ENCODE measurements at places on chromosomes 2 and 18.

DNA sequence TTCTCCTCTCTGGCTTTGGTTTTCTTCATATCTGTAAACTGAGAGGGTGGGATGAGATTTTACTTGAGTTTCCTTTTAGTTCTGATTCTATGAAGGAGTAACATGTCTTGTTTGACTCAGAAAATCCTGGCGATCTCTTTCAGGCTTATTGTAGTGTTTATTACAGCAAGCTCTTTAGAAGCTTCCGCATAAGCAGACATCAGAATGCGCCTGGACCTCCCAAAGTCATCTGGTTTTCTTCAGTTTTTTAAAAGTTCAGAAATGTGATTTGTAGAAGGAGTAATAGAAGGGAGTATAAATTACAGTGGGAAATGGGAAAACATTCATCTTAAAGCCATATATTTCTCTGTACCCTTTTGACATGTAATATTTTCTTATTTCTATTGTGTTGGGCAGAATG lies 68.4 kb downstream of the EML6 start:
- DNase-seq: no peak
- H3K27ac ChIP-seq: no peak overlapping the region
- H3K4me3 ChIP-seq: no peak overlapping the region
- H3K4me1 ChIP-seq: no peaks in the 10 kb centered on the region
- H3K27me3 ChIP-seq: no peaks in the 10 kb centered on the region

DNA sequence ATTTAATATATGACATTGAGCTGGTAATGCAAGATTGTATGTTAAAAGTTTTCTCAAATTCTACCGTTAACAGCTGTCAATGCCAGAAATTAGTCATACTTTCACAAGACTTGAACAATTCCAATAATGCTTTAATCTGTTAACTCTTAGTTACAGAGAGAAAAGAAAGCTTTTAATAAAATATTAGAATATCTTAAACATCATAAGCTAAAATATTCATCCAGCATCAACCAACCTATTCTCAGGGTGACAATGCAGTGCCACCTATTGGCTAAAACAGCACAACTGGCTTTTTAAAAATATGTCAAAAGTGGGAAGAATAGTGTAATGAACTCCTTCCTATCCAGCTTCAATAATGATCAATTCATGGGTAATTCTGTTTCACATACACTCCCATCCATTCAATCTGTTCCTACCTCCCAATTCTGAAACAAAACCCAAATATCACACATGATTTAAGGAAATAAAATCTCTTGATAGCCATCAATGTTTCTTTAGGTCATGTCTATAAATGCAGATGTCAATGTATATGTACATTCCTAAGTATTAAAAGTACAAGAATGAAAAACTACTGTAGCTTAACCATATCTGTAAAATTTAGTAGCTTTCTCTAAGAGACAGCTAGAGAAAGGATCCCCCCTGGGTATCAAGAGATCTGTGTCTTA lies 79.8 kb upstream of the CCDC141 start:
- no peak overlapping the region for H3K27ac ChIP-seq
- no peaks in the 10 kb centered on the region for H3K27me3 ChIP-seq
- H3K4me3 ChIP-seq: no peak overlapping the region
- H3K4me1 ChIP-seq: no peaks in the 10 kb centered on the region

DNA sequence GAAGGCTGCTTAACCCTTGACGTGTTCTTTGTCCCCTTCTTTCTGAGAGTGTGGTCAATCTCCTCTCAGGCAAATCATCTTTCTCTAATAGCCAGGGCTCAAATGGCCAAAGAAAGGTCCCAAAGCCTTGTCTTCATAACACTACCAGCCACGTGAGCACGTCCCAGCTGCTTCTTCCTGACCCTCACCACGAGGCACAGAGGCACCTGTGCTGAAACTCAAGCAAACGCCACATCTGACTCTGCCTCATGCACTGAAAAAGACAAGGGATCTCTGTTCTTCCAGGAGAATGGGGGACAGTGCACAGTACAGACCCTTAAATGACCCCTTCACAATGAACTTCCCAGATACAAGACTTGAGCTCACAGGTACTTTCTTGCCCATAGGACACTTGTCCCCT lies 31.8 kb downstream of the BCL11A start:
- no peaks in the 10 kb centered on the region for H3K4me1 ChIP-seq
- H3K36me3 ChIP-seq: no peaks in the 10 kb centered on the region
- no peak for DNase-seq

- H3K27ac ChIP-seq: peak overlapping the region; percentile 36
- no peak for DNase-seq
- H3K4me1 ChIP-seq: peaks cover 4% of the 10 kb centered on the region
- peaks cover 6% of the 10 kb centered on the region for H3K36me3 ChIP-seq
Observed at GRCh38 chr2:54526226-54526879, 70.2 kb downstream of the SPTBN1 start.

GRCh38 chr18:45054636-45055035 lies 373.9 kb downstream of the SETBP1 start:
- DNase-seq: no peak
- no peaks in the 10 kb centered on the region for H3K36me3 ChIP-seq
- no peaks in the 10 kb centered on the region for H3K4me1 ChIP-seq
- no peak overlapping the region for H3K4me3 ChIP-seq
- no peak overlapping the region for H3K27ac ChIP-seq

DNA sequence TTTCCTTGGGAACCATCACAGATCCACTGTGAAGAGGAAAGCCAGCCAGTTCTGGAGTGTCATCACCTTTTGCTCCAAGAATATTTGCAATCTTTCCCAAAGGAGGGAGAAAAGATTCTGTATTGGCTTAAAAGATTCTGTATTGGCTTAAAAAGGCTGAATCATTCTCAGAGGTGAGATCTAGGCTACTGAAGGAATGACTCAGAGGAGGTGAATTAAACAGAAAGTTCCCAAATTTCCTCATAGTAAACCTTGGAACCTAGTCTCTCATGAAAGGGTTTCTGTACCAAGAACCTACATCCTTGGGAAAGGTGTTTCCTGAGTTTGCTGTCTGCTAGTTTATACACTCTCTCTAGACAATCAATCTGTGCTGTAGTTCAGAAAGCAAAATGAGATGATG lies 34.1 kb upstream of the GRB14 start:
- no peak overlapping the region for H3K27ac ChIP-seq
- H3K36me3 ChIP-seq: no peaks in the 10 kb centered on the region
- no peaks in the 10 kb centered on the region for H3K27me3 ChIP-seq
- H3K4me3 ChIP-seq: no peak overlapping the region

DNA sequence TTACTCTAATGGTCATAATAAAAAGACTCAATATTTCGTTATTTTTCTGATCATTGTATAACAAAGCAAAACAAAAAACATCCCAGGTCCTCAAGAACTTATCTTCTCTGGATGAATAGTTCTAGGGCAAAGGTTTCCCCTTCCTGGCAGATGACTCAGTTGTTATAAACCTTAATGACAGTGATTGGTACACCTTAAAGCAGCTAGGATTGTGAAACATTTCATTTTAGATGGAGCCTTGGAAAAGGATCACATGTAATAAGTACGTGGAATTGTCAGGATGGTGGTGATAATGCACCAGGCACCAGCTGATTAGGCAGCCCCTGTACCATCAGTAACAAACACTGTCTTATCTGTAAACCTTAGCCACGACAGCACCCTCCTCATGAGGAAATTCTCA lies 47.2 kb downstream of the MEP1B start:
- no peak for DNase-seq
- no peaks in the 10 kb centered on the region for H3K36me3 ChIP-seq
- H3K4me1 ChIP-seq: no peaks in the 10 kb centered on the region
- H3K27ac ChIP-seq: no peak overlapping the region
- H3K4me3 ChIP-seq: no peak overlapping the region

GRCh38 chr2:181787310-181788048 lies 104.1 kb upstream of the ITPRID2 start:
- DNase-seq: no peak
- no peak overlapping the region for H3K4me3 ChIP-seq
- H3K27me3 ChIP-seq: no peaks in the 10 kb centered on the region
- H3K27ac ChIP-seq: no peak overlapping the region

DNA sequence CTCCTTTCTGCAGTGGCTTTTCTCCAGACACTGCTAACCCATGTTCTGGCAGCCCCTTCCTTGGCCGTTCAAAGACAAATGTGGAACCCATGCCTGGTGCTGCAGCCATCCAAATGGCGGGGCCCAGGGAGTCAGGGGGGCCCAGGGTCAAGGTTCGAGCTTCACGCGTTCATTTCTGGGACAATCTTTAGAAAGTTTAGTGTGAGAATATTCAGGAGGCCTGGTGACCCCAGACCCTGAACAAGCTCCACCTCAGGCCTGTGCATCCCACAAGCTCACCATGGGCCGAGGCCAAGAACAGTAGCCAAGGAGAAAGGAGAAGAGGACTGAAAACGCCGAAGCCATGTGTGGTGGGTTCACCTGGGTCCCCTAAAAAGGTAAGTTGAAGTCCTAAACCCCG lies 54.4 kb downstream of the ANKMY1 start:
- no peak overlapping the region for H3K4me3 ChIP-seq
- H3K4me1 ChIP-seq: no peaks in the 10 kb centered on the region
- H3K36me3 ChIP-seq: peaks cover 18% of the 10 kb centered on the region
- H3K27me3 ChIP-seq: no peaks in the 10 kb centered on the region
- no peak overlapping the region for H3K27ac ChIP-seq
- DNase-seq: no peak

DNA sequence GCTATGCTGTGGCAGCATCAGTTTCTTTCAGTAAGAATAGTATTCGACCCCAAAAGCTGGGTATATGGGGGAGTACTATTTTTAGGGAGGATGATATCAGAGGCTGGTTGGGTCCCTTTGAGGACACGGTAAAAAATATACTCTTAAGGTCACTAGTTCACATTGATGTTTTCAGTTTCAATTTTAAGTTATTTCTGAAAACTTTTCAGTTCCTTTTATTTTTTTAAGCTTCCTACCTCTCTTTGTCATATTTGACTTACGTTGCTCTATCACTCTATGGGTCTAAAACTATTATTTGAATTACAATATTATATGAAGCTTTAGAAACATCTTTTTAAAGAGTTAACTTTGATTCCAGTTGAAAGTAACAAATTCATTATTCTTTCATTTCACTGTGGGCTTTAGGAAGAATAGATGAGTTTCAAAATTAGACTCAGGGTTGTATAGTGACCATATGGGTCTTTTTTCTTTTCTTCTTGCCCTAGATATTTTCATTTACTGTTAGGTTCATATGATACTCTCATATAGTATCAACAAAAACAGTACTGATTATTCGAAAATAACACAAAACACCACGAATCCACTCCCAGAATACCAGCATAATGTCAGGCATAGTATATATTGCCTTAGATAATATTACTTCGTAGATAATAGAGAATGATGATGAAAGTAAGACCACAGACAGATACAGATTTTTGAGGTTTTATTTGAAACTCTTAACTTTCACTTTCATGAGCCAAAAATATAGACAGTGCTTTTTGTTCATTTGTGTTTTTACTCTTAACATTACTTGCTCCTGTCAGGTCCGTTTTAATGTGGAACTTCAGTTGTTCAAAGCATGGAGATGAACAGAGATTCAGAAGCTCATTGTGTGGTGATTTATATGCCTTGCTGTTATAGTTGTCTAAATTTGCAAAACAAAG lies 9.8 kb downstream of the RMDN2 start:
- no peak overlapping the region for H3K27ac ChIP-seq
- no peak for DNase-seq
- peak overlapping the region; percentile 23 for H3K4me3 ChIP-seq
- H3K27me3 ChIP-seq: no peaks in the 10 kb centered on the region

DNA sequence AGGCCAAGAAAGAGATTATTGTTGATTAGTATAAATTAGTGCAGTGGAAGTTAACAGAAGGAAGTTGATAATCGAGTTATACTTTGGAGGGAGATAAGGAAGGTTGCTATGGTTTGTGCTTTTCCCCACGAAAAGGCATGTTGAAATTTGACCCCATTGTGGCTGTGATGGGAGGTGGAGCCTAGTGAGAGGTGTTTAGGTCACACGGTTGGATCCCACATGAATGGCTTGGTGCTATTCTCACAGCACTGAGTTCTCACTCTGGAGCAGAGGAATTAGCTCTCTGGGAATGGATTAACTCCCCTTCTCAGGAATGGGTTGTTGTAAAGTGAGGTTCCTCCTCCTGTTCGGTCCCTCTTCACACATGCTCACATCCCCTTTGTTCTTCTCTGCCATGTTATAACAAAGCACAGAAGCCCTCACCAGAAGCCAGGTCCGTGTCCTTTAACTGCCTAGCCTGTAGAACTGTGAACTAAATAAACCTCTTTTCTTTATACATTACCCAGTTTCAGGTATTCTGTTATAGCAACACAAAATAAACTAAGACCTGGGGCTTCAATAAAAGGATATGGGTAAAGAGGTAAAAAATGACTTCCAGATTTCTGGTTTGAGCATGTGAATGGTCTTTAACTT lies 21.9 kb downstream of the PIGN start:
- H3K4me1 ChIP-seq: no peaks in the 10 kb centered on the region
- H3K4me3 ChIP-seq: no peak overlapping the region
- H3K36me3 ChIP-seq: peaks cover 5% of the 10 kb centered on the region
- H3K27ac ChIP-seq: no peak overlapping the region
- H3K27me3 ChIP-seq: no peaks in the 10 kb centered on the region

DNA sequence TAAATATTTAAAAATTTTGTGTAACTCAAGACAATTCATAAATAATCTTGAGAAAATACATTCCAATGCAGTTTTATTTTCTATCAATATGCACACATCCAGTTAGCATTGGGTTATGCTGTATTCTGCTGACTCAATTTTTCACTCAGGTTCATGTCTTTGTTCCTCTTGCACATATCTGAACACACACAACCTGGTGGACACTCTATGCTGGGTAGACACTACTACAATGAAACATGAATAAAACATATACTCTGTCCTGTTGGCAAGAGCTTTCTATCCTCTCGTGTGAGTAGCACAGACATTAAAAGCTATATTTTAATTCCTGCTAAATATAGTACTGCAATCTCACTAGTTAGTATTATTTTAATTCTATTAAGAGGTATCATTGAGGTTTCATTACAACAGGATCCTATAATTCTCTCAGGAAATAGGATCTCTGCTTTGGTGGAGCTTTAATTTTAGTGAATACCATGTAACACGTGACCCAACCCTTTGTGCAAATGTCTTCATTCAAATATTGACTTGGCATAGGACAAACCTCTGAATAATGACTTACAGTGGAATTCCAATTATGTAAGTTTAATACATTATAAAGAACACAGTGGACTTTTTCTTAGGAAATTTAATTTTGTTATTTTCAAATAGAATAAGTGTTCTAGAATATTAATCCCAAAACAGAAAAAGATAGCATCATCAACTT lies 342.3 kb upstream of the TMEFF2 start:
- H3K27ac ChIP-seq: no peak overlapping the region
- no peaks in the 10 kb centered on the region for H3K4me1 ChIP-seq
- no peaks in the 10 kb centered on the region for H3K27me3 ChIP-seq
- H3K4me3 ChIP-seq: no peak overlapping the region
- no peaks in the 10 kb centered on the region for H3K36me3 ChIP-seq

- H3K4me1 ChIP-seq: peaks cover 10% of the 10 kb centered on the region
- H3K4me3 ChIP-seq: peak overlapping the region; percentile 74
- no peak overlapping the region for H3K27ac ChIP-seq
- H3K36me3 ChIP-seq: no peaks in the 10 kb centered on the region
- DNase-seq: no peak
Observed at GRCh38 chr2:98087447-98088020, 567 bp downstream of the VWA3B start.
